Effector memory CD4-positive, alpha-beta T cell (primary cell): ENCODE measurements at places on chromosomes 1 and 21.

DNA sequence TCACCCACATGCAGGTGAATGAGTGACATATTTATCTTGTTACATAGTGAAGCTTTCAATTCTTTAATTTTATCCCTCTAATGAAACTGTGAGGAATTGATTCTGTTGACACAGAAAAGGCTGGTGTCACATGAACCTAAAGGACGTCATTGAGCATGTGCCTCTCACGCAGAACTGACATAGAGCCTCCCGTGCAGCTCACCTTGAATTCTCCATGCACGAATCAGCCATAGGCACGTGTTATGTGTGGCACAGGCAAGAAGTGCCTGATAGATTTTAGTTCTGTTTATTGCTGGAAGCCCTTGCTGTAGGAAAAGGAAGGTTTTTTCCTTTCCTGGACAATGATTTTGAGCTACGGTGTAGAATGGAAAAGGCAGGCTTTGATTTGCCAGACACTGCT, 11.3 kb downstream of the ADARB1 start:
- H3K4me1 ChIP-seq, result peaks cover 71% of the 10 kb centered on the region
- H3K36me3 ChIP-seq, result no peaks in the 10 kb centered on the region
- H3K27ac ChIP-seq, result no peak overlapping the region
- DNase-seq, result no peak
- no peak overlapping the region for H3K4me3 ChIP-seq

DNA sequence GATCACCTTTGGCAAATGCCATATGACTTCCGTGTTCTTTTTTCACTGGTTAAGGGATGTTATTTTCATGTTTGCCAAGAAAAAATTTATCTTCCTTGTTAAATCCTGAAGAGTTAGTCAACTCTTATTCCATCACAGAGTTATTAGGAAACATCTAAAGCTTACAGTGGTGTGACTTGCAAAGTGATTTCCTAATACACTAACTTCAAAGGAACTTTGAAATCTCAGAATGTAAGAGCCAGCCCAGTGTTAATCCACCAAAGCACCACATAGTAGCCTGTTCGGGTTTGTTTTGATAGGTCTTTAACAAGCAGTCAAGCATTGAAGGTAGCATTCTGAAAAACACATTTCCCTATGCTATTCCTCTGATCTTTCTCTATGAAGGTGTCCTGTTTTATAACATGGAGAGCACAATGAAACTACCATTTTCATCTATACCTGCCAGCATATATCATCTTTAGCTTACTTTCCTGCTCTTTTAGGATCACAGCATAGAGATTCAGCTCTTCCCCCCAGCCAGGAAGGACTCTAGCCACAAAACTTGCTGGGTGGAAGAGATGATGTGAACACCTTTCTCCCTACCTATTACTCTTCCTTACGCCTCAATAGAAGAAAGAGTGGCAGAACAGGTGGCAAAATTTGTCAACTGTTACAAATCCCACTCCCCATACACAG, 82.4 kb upstream of the MAGI3 start:
- no peaks in the 10 kb centered on the region for H3K27me3 ChIP-seq
- no peak for DNase-seq
- no peak overlapping the region for H3K27ac ChIP-seq
- H3K36me3 ChIP-seq, result no peaks in the 10 kb centered on the region

DNA sequence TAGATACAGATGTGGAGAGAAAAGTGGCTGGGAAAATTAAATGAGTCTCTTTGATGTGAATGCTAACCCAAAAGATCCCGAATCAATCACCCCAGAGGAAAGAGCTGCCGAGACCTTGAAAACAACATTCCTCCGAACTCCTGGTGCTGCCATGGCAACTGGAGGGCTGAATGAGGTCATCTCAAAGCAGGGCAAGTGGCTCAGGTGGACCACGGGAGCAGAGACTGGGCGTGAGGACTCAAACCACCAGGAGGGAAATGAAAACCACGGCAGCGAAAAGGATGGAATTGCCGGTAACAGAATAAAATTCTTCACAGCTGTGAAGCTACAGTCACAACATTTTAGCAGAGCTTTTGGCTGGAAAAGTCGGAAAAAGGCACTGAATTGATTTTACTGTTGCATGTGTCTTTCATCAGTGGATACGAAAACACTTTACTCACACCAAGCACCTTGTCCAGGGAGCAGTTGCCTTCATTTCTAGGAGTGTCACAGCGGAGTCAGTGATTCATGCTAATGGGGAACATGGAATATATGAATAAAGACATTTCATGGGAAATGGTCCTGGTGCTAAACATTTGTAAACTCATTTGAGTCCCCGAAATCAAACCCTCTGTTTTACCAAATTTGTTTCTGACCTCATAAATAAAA, 23.2 kb upstream of the BECN2 start:
- no peaks in the 10 kb centered on the region for H3K36me3 ChIP-seq
- no peak for DNase-seq
- no peak overlapping the region for H3K27ac ChIP-seq
- no peaks in the 10 kb centered on the region for H3K27me3 ChIP-seq
- no peaks in the 10 kb centered on the region for H3K4me1 ChIP-seq
- no peak overlapping the region for H3K4me3 ChIP-seq

DNA sequence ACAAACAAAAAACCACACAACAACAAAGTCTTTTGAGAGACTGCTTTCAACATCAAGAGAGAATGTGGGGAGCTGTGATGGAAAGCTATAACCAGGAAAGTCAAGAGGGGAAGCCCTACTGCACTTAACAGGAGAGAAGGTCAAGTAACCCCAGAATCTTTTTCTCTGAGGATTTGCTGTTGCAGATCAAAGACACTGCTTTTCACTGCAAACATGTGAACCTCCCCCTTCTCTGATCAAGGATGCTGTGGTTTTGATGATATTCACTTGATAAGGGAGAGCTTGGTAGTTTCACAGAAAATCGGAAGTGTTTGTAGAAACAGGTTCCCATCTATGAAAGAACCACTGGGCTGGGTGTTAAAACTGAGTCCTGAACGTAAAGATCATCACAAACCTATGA, 4.8 kb downstream of the ETV3 start:
- H3K27me3 ChIP-seq, result no peaks in the 10 kb centered on the region
- peaks cover 46% of the 10 kb centered on the region for H3K36me3 ChIP-seq
- no peak for DNase-seq
- H3K4me1 ChIP-seq, result peaks cover 53% of the 10 kb centered on the region
- H3K4me3 ChIP-seq, result no peak overlapping the region
- H3K27ac ChIP-seq, result peak overlapping the region; percentile 33

DNA sequence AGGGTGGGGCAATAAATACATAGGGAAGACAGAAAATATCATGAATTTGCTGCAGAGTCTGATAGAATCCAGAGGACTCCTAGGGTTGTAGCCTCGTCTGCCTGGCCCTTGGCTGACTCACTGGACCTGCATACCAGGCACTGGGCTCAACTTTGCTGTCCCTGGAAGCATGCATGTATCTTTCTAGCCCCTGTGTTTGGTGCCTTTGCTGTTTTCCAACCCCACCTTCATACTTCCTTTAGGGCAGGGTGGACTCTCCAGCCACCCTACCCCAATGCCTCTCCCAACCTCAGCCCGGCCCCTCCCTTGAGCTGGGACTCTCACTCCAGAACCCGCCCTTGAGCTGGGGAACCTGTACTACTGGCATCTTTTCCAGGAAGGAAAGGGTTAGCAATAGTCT, 1.2 kb downstream of the RAB25 start:
- H3K27me3 ChIP-seq, result no peaks in the 10 kb centered on the region
- H3K36me3 ChIP-seq, result peaks cover 3% of the 10 kb centered on the region
- DNase-seq, result no peak
- H3K4me1 ChIP-seq, result no peaks in the 10 kb centered on the region

DNA sequence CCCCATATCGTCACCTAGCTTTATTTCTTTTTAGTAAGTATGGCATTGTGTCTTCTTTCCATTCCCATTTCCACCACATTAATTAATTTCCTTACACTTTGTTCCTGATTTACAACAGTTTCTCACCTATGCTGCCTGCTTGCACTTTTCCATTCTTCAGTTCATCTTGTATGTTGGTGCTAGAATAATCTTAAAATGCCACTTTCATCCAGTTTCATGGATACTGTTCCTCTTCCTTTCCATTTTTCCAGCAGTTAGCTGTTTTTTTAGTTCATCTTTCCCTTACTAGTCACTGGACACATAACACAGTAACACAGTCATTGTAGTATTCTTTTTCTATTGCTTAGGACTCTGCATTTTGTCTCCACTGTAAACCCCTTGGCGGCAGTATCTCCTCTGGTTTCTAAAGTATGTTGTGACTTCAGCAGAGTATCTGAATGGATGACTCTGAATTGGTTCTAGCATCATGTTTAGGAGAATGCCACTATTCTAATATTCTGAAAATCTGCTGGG, 2.1 kb downstream of the CDC7 start:
- DNase-seq, result no peak
- no peak overlapping the region for H3K4me3 ChIP-seq
- no peak overlapping the region for H3K27ac ChIP-seq
- H3K27me3 ChIP-seq, result no peaks in the 10 kb centered on the region

- H3K36me3 ChIP-seq, result no peaks in the 10 kb centered on the region
- no peak overlapping the region for H3K4me3 ChIP-seq
- no peak overlapping the region for H3K27ac ChIP-seq
- no peak for DNase-seq
- H3K4me1 ChIP-seq, result no peaks in the 10 kb centered on the region
Observed at GRCh38 chr1:10555635-10556429, 81.1 kb downstream of the PEX14 start.

DNA sequence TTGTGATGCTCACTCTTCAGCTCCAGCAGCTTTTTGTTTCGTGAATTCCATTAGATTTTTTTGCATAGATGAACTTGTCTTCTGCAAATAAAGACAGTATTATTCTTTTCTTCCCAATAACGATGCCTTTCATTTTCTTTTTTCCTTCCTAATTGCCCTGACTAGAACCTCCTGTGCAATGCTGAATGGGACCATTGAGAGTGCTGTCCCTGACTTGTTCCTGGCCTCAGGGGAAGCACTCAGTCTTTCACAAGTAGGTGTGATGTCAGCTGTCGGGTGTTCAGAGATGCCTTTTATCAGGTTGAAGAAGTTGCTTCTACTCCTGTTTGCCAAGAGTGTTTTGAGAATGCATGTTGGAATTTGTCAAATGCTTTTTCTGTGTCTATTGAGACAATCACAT, 64.3 kb upstream of the ADARB1 start:
- H3K4me3 ChIP-seq, result no peak overlapping the region
- H3K27ac ChIP-seq, result no peak overlapping the region
- H3K36me3 ChIP-seq, result no peaks in the 10 kb centered on the region
- no peaks in the 10 kb centered on the region for H3K4me1 ChIP-seq

GRCh38 chr1:70247768-70248167, 26.6 kb downstream of the SRSF11 start:
- no peak for DNase-seq
- H3K4me3 ChIP-seq, result no peak overlapping the region
- no peaks in the 10 kb centered on the region for H3K27me3 ChIP-seq
- H3K4me1 ChIP-seq, result no peaks in the 10 kb centered on the region
- peaks cover 81% of the 10 kb centered on the region for H3K36me3 ChIP-seq

DNA sequence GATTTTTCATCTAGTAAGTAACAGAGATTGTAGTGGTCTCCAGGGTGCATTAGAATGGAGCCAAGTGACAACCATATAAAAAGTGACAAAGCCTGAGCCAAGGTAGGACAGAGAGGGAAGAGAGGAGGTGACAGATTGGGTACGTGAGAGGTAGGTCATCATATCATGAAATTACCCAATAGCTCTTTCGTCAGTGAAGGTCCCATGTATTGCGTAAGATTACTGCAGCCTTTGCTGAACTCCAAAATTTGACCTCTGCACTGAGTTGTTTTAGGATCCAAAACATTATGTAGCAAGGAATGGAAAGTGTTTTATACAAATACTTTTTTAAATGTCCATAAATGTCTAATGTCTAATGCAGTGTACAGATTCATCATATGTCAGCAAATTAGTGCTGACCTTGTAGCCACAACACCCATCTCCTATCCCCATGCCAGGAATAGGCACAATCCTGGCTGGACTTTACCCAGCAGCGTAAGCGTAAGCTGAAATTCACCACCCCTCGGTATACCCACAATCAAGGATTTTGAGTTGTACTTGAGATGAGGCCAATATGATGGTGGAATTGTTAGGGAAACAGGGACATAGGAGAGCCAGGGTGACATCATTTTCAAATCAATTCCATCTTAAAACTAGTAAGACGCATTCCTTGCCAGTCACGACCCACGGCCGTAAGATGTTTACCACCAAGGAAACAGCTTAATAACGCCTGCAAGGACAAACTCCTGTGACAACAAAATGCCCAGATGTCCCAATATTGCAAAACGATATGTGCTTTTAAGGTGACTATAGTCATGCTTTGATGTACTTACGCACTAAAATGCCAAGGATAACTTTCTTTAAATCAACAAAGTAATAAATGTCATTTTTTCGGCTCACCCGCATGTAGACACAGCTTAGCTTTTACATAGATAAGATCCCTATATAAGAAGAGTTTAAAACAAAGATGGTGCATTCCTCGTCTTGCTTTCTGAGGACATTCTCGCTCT, 38.1 kb upstream of the GREM2 start:
- H3K27ac ChIP-seq, result no peak overlapping the region
- DNase-seq, result no peak
- no peak overlapping the region for H3K4me3 ChIP-seq
- no peaks in the 10 kb centered on the region for H3K4me1 ChIP-seq
- H3K36me3 ChIP-seq, result no peaks in the 10 kb centered on the region

DNA sequence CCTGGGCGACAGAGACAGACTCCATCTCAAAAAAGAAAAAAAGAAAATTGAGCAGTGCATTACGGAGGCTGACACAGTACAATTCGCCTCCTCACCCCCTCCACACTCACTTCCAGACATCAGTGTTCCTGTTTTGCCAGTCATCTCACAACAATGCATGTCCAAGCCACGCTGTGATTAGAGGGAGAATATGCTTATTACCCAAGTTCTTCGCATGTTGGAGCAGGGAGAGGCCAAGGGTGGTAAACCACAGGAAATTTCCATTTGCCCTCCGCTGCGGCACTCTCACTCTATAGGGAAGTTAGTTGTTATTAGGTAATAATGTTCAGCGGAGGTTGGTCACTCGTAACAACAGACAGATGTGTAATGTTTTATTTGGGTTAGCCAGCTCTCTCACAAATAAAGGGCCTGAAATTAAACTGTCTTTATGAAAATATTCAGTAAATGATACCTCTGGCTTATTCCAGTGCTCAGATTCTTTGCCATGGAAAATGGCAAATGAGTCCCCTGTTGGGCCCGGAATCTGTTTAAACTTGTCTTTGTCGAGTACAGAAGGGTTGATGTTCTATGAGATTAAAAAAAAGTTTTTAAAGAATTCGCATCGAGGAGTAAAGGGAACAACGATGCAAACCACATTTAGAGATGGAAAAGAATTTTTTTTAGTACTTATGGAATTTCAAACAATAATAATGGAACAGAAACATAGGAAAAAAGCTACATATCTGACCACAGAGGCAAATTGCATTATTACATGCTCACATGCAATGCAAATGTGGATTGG, 33.1 kb downstream of the KCNJ15 start:
- H3K27ac ChIP-seq, result no peak overlapping the region
- H3K36me3 ChIP-seq, result no peaks in the 10 kb centered on the region
- no peaks in the 10 kb centered on the region for H3K27me3 ChIP-seq

DNA sequence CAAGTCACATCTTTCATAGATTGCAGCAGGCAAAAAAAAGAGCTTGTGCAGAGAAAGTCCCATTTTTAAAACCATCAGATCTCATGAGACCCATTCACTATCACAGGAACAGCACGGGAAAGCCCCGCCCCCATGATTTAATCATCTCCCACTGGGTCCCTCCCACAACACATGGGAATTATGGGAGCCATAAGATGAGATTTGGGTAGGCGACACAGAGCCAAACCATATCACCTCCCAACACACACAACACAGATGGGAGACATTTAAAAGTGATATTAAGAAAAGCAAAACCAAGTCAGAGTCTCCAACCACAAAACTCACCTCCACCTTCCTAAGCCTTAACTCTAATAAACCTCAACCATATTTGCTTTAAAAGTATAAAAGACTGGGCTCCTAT, 61.5 kb upstream of the TIAM1 start:
- no peak overlapping the region for H3K4me3 ChIP-seq
- no peaks in the 10 kb centered on the region for H3K36me3 ChIP-seq
- peaks cover 4% of the 10 kb centered on the region for H3K4me1 ChIP-seq
- no peaks in the 10 kb centered on the region for H3K27me3 ChIP-seq
- no peak overlapping the region for H3K27ac ChIP-seq
